ENCODE measurements at places on chromosomes 13 and 19.

DNA sequence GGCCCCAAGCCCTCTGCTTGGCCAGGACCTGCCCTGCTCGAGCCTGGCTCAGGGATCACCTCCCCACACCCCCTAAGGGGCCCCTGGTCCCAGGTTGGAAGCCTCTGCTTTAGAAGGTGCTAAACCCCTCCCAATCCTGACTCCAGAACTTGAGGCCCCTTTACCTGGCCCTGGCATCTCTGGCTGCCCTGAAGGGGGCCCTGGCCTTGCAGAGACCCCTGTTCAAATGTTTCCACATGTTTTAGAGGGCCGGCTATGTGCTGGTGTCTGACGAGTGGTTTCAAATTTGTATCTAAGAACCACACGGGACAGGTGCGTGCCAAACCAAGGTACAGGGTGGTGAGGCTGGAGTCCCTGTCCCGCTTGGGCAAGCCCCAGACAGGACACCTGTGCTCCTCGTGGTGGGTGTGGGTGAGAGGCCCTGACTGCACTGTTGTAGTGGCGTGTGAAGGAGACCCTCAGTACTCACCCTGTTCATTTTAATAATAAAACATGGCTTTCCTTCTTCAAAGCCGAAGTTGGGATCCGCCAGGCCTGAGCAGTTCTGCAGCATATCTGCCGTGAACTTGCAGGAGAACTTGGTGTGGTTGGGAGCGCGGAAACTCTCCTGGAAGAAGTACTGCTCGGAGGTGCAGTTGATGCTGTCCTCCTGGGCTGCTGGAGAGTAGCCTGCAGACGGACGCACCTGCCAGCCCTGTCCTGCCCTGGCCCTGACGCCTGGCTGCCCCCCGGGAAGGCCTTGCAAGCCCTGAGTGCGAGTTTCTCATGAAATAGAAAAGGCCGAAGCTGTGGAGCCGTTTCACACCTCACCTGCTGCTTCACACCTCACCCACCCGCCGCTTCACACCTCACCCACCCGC is 5.4 kb downstream of the ATP4B start:
- no peak for DNase-seq

- DNase-seq: no peak
These were observed 50.1 kb upstream of the FREM2 start for GRCh38 chr13:38636761-38637160.

DNA sequence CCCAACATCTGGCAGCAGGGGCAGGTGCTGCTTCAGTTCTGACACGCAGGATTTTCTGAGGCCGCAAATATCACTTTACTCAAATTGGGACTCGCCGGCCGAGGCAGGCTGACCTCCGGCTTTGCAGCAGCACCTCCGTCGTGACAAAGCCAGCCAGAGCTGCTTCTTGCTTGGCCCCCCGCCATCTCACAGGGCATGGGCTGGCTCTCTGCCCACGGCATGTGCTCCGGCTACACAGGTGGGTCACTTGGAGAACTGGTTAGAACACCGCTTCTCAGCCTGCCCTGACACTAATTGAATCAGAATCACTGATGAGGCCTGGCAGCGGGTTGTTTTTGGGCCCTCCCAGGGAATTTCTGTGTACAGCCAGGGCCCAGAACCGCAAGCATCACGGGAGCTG is 112.3 kb downstream of the SLC7A1 start:
- DNase-seq: no peak

GRCh38 chr13:49217962-49218492 is 2.1 kb upstream of the MLNR start:
- no peak for DNase-seq

DNA sequence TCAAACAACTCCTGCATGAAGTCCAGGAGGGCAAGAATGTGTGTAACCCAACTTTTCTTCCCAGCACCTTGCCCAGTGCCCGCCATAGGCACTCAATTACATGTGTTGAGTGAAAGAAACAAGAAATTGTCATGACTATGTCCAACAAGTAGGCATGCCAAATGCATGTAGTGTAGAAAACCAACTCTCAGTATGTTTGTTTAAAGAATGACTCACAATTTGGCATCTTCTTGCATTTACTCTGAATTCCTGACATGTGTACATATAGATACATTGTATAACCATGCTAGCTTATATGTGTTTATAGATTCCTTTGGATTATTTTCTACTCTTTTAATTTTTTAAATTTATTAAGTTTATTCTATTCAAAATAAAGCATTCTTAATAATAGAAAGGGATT is 305.0 kb downstream of the EFNB2 start:
- DNase-seq: no peak

DNA sequence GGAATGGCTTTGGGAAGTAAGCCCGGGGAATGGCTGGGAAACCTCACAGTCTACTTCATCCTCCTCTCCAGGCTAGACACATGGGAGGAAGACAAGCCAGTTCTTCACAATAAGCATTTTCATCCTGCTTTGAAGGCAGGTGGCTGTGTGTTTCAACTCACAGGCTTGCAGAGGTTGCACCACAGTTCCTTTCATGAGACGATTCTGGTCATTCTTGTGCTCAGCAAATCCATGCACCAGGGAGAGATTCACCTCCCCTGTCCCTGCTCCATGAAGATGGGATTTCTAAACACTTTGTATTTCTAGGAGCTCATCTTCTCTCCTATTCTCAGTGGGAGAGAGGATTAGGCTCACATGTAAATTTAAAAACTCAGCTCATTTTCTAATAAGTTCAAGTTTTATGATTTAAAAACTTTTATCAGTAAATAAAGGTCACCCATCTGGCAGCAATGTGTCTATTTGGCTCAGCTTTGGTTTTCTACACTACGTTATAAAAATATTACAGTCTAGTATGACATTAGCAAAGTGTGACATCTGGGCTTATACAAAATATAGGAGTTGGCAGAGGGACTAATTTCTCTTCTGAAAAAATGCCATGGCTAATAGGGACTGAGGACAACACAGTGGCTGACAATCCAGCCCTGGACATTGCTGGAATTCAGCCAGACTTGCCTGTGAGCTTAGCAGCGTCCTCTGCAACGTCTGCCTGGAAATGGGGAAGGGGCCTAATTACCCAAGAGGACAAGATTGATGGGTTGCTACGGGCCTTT is 283.2 kb upstream of the SLC10A2 start:
- no peak for DNase-seq

DNA sequence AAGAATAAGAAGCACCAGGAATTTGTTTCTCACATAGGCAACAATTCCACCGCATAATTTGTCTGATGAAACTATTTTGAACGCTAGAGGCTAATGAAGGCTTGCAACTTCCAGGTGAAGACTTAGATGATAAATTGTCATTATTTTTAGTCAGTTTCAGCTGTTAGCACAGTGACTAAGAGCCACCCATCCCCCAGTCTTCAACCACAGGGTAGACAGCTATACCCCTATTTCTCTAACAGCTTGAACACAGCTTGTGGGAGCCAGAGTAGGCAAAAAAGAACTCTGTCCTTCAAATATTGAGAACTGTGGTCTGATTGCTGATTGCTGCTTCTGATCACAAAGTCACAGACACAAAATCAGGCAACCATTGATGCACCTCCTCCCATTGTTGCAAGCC is 1124.8 kb upstream of the PRR20A start:
- DNase-seq: no peak

GRCh38 chr19:7868671-7869452 is 5.3 kb downstream of the PRR36 start:
- DNase-seq: no peak

DNA sequence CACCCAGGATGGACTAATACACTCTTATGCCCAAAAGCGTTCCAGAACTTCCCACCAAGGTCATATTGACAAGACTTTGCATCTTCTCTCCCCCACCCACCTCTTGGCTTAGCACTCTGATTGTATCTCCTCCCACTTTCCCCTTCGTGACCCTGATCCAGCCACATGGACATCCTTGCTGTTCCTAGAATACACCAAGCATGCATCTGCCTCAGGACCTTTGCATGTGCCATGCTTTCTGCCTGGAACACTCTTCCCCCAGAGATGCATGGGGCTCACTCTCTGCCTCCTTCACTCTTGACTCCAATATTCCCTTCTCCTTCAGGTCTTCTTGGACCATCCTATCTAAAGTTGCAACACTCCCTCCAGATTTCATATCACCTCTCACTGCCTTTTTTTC is 16.2 kb upstream of the LAIR1 start:
- no peak for DNase-seq

DNA sequence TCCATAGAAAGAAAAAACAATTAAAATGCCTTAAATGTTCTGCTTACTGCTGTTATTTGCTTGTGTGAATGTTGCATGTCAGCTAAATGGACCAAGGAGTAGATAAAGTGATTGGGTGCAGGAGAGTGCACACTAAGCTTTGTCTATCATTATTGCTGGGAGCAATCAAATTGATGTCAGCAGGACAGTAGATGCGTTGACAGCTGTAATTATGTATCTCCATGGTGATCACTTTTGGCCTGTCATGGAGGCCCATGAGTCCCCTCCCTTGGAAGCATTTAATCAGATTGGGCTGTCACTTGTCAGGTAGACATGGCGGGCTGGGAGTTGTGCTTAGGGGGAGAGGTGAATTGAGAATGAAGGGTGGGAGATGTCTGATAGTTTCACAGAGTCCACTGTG is 215.3 kb downstream of the PCCA start:
- DNase-seq: no peak

GRCh38 chr13:110422913-110423688 is 116.0 kb downstream of the COL4A2 start:
- DNase-seq: no peak

DNA sequence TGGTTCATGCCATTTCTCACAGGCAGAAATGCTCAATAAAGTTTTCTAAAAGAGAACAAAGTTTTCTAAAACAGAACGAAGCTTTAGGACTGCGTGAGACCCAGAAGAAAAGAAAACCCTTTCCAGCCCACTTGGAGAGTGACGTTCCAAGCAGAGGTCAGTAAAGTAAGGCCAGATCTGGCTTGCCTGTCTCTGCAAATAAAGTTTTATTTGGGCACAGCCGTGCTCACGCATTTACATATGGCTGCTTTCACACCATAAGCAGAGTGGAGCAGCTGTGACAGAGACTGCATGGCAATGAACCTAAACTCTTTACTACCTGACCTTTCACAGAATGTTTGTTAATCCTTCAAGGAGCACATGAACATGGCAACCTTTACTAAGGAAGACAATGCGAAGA is 23.6 kb downstream of the IRS2 start:
- DNase-seq: no peak

GRCh38 chr19:57807541-57807940 is 7.2 kb downstream of the ZNF552 start:
- DNase-seq: no peak

- DNase-seq: no peak
These were observed 11.4 kb upstream of the USP12 start for GRCh38 chr13:27182844-27183497.
